ENCODE measurements at places on chromosomes 5 and 9. TPM values are rescaled to one million over a fixed set of nuclear protein-coding genes. Genes with fewer than 3 reads are reported as not detected.
A peak's percentile ranks its signal among the peaks of the same experiment; 100 is the strongest.

DNA sequence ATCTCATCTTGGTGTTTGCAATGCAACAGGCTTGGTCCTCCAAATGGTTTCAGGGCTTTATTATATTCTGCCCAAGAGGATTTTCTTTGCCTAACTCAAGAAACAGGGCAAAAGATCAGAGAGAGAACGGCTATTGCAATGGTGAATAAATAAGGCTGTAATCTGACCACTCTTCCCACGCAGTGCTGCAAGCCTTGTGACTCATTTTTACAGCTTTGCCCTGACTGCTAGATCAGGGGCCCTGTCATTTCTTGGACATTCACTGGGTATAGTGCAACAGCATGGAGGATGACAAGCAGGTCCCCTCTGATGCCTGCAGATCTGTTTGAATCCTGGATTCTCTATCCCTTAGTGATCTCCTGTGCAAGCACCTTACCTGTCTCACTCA lies 459.1 kb downstream of the EBF1 start:
- no peak for DNase-seq

DNA sequence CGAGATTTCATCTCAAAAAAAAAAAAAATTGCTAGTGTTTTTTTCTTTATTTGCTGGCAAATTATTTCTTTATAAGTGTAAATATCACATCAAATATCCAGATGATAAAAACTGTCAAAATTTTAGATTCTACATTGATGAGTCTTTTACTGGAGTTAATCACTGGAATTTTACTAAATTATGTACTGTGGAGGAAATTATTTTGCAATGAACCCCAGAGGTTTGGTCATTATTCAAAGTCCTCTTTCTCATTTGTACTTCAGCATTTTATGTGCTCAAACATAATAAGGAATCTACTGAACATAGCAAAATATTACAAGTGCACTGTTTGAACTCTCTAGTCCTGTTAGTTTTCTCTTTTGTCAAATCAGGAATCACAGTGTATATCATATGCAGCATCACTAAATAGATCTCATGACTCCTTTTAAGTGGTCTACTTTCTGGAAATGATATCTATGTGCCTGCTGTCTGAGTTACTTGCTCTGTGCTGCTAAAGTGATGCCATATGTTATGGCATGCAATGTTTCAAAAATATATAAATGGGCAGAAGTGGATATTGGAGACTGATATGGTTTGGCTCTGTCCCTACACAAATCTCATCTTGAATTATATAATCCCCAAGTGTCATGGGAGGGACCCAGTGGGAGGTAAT lies 18.0 kb downstream of the OTULINL start:
- DNase-seq = no peak

DNA sequence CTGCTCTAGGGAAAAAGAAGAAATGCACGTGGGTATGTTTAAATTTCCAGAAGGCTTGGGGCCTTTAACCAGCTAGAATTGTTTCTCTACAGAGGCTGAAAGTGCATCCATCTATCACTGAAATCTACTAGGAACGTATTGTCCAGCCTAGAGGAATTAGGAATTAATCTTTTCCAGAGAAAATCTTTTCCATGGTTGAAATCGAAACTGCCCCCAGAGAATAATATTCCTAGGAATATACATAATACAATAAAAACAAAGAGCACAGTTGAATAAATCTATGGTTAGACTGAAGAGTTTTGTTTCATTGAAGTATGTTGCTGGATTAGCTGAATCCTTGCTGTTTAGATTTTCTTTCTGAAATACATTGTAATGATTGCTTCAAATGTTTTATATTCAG lies 378.5 kb downstream of the PLK2 start:
- no peak for DNase-seq

- peak; percentile 19 for DNase-seq
These were observed 2.0 kb upstream of the SMIM27 start for GRCh38 chr9:32550150-32550561.

GRCh38 chr5:151870820-151871219 lies 53.8 kb downstream of the GLRA1 start:
- DNase-seq = no peak

DNA sequence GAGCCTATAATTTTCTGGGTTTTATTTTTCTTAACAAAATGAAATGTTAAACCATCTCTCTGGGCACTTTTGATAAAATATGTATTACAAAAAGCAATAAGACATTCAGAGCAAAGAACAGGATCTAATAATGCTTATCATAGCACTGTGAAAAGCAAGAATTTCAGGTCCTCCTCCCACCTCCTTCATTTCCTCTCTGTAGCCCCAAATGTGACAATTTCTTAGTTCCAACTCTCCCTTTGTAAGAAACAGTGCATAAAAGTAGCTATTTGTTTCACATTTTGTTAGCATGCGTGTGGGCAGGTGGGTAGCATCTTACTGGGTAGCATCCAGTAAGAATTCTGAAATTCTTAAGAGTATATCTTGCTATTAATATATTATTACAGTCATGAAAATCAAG lies 130.9 kb upstream of the RASA1 start:
- no peak for DNase-seq

GRCh38 chr5:152844713-152845112 lies 439.6 kb upstream of the NMUR2 start:
- DNase-seq = no peak

The ORM2 gene
- total RNA-seq = 24.9 TPM

DNA sequence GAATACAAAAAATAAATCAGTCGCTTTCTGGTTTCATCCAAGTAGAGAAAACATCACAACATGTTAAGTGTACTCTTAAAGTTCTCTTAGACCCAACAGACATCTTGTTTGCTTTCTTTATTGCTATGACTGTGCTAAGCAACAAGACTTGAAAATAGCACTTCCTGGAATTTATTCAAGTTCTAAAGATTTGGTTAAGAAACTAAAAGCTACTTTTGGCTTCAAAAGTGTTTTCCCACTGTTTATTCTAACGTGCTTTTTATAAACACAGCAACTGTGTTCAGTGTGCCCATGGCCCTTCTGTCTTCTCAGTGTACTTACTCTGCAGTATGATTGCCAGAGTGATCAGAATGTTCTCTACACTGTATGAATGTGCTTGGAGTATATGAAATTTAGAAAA lies 109.8 kb downstream of the GIN1 start:
- peak; percentile 92 for DNase-seq

- no peak for DNase-seq
These were observed 4.8 kb downstream of the DNAH5 start for GRCh38 chr5:13939638-13940037.

- DNase-seq = no peak
These were observed 469.5 kb downstream of the MAN2A1 start for GRCh38 chr5:110159202-110159601.

GRCh38 chr9:135993765-135994500 lies 32.8 kb upstream of the UBAC1 start:
- DNase-seq = no peak

- no peak for DNase-seq
These were observed 52.9 kb upstream of the SARDH start for GRCh38 chr9:133791069-133791468.

The SPINK6 gene
- total RNA-seq = not detected

The ASS1 gene
- 51.2 TPM for total RNA-seq

DNA sequence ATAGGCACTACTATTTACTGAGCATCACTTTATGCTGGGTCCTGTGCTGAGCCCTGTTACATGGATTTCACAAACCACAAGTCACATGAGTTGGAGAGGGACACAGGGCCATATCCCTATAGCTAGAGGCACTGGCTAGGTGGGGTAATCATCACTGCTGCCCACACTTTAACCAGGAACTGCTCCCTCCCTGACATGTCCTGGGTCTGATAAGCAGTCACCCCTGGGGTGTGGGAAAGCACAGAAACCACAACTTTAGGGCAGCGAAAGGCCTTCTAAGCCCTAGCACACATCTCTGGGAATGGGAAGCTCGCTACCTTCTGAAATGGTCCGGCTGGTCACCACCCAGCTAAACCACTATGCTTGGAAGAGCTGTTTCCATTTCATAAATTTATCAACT lies 15.0 kb downstream of the TBC1D2 start:
- DNase-seq = no peak

DNA sequence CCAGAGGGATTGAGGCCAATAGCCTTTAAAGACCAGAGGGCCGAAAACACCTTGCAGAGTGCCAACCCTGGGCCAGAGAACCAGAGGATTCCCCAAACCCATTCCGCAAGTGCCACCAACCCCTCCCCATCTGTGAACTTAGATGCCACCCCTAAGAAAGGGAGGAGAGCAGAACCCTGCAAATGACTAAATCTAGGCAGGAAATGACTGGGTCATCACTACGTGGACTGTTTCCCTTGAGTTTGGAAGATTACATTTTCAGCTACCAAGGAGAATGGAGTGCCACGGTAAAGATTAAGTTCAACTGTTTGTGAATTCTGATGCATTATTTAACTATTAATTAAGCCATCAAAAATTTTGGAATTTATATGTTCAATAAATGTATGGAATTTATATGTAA lies 142.8 kb downstream of the ENC1 start:
- DNase-seq = no peak

DNA sequence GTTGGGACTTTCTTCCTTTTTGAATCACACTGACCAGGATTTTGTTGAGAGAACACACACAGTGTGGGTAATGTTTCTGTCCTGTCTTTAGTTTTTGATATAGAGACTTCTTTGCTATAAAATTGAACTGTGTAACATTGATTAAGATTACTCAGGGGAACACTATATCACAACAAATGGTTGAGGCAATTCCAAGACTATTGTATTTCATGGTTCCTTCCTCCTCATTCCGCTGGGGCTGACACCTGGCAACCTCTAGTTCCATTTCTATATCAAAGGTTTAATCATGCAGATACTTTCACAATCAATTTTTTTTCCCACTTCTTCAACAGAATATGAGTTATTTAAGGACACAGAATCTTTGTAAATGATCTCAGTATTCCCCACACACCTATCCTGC lies 182.2 kb downstream of the TAF11L14 start:
- no peak for DNase-seq

The IL13 gene
- total RNA-seq = not detected

DNA sequence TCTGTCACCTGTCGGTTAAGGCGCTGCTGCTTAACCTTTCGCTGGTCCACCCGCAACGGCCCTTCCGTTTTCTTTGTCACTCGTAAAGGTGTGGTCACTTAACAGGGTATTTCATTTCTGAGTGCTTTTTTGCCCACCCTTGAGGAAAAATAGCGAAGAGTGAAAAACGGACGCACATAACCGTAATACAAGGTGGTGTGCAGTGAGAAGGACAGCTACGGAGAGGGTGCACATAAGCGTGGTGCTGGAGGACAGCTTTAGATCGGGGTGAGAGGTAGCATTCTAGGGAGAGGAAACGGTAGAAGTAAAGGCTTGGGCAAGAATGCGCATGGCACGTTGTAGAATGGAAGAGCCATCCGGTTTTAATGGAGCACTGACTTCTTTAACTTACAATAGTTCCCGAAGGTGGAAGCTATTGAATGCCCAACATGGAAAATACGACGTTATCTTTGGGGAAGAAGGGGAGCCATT lies 761 bp downstream of the CCT5 start:
- no peak for DNase-seq

The HRCT1 gene
- total RNA-seq = 14.1 TPM

- no peak for DNase-seq
These were observed 602.6 kb downstream of the MTRR start for GRCh38 chr5:8471581-8471980.

The PGM5 gene
- 51.7 TPM for total RNA-seq

DNA sequence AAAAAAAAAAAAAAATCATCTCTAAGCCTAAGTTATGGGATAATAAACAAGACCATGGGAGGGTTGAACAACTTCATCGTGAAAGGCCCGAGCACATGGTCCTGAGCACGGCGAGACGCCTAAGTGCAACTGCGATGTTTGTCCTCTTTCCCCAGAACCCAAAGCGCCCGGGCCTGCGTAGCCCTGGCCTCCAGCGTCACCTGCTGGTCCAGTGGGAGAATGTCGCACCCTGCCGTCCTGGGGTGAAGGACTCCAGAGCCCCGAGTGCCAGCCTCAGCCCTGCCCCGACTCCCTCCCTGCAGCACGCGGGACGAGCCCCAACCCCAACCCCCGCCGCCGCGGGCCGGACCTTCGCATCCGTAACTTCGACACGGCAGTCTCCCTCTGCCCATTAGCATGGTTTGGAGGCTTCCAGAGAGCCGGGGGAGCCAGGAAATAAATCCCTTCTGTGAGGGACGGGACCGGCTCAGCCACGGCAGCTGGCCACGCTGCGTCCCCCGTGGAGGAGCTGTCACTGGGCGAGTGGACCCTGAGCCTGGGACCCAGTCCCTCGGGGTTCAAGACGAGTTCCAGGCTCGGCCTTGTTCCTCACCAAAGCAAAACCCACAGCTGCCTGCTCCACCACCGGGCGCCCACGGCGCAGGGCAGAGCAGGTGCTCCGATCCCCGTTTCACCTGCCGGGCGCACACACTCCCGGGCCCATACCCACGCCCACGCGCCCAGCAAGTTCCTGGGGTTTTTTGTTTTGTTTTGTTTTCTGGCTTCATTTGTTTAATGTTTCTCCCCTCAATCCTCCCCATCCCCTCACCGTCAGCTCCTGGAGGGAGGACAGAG lies 132.5 kb upstream of the HAND1 start:
- DNase-seq = peak; percentile 83

The QRFP gene
- total RNA-seq = not detected

DNA sequence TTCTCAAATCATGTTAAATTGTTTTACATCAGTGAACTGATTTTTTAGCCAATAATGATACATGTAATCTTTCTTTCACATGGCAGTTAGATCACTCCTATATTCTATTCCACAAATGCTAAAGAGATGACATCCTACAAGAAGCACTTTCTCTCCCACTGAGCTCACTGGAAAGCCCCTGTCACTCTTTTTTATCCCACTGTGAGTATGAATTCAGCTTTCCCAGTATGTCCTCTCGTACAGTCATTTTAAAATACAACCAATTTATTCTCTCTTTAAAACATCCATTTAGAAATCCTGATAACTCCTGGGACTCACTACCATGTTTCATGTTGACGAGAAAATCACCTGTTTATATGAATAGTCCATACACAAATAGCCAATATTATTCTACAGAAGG lies 599.9 kb downstream of the SEMA5A start:
- no peak for DNase-seq

The SMIM27 gene
- 7.7 TPM for total RNA-seq

DNA sequence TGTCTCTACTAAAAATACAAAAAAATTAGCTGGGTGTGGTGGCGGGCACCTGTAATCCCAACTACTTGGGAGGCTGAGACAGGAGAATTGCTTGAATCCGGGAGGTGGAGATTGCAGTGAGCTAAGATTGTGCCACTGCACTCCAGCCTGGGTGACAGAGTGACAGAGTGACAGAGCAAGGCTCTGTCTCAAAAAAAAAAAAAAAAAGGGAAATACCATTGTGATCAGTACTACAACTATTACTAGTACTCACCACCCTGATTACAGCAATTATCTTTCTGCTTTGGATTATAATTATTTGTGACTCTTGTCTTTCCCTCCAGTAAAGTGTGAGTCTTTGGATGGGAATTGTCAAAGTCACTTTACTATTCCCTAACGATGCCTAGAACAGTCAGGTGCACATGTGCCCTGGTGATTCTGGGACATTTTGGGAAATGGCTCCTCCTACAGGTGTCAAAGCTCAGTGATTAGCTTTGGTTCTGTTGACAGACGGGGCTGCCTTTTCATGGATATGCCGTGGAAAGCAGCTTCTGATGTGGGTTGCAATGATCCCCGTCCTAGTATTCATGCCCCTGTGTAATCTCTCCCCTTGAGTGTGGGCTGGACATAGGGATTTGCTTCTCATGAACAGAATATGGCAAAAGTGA lies 31.8 kb upstream of the FRRS1L start:
- DNase-seq = no peak

Data from lung (tissue), 17 donors.